ENCODE measurements at places on chromosomes 7 and 10.

DNA sequence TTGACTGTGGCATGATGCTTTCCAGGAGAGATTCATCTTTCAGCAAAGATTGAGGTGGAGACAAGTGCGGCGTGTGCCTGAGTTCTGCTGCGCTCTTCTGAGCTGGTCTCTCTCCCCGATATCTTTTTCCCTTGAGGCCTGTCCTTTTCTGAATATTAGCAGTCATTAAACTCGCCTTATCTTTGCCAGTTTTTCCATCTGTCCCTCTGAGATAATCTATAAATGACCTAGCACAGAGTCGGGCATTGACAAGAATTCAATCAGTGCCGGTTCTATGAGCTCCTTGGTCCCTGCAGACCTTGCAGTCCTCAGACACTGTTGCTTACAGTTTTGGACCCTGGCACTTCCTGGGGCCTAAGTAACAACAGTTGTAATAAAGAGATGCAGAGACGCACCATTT, 89.7 kb upstream of the IKZF1 start:
- DNase-seq = no peak

- no peak for DNase-seq
Observed at GRCh38 chr10:79239275-79239779, 107.9 kb upstream of the PPIF start.

GRCh38 chr10:10235003-10235402, 782.7 kb upstream of the CELF2 start:
- no peak for DNase-seq

DNA sequence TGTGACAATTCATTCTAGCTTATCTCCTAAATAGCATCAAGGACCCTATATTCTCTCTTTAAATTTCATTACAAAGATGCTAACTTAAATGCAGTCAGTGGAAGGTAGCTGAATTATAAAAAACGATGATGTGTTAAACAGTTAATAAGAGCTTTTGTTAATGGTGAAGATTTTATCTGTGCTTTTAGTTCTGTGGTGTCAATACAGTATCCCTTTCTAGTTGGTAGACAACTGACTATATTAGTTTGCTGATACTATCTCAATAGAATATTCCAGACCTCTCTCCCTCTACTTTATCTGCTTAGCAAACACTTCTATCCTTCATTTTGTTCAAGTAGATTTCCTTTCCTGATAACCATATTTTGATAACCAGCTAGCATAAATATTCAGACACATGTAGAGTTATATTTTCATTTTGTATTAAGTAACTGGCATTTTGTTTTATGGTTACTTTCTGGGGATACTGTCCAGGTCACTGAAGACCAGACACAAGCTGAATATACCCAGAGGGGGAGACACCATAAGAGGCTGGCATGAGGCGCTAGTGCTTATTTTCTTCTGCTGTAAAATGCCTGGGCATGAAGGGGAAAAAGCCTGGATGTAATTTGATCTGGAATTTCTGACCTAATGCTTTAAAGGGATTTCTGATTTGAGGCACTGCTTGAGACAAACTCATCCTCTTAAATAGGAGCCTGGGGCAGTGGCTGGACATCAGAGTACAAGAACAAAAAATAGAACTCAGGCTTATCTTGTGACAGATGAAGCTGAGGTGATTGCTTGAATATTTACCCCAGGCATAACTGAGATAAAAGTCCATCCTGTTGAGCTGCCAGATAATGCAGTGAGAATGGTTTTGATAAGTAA, 197.5 kb downstream of the MALRD1 start:
- DNase-seq = no peak

- peak; percentile 78 for DNase-seq
Observed at GRCh38 chr7:129501760-129502707, at the start of gene SMKR1. SMKR1 (plus strand) TSS chr7:129502531; CDS start chr7:129502825, 294 bp downstream.

GRCh38 chr10:77392851-77393250, 244.8 kb downstream of the KCNMA1 start:
- DNase-seq = no peak

DNA sequence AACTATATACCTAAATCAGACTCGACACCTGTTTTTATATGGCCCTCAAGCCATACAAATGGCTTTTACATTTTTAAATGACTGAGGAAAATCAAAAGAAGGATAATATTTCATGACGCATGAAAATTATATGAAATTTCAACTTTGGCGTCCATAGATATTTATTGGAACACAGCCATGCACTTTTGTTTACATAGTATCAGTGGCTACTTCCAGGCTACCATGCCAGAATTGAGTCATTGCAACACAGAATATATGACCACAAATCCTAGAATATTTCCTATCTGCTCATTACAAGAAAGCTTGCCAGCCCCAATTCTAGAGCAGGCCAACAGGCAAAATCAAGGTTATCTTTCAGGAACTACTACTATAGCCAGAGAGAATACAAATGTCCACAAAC, 29.3 kb downstream of the AFAP1L2 start:
- DNase-seq = no peak

DNA sequence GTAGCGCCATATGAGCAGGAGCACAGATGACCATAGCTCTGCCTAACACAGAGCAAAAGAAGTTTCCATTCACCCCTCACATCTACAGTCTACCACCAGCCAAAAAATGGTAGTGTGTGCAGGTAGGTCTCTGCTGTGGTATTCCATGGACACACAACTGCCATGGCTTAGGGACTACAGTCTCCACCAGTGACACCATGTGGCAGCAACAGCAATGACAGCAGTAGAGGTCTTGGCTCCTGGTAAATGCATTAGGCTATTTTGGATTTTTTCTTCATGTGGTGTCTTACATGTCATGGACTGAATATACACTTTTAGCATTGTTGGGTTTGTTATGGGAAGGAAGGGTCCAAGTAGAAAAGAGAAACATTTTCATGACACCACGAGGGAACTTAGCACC, 70.1 kb upstream of the CABCOCO1 start:
- no peak for DNase-seq

- no peak for DNase-seq
Observed at GRCh38 chr10:97278491-97278989, 13.9 kb downstream of the ARHGAP19 start.

DNA sequence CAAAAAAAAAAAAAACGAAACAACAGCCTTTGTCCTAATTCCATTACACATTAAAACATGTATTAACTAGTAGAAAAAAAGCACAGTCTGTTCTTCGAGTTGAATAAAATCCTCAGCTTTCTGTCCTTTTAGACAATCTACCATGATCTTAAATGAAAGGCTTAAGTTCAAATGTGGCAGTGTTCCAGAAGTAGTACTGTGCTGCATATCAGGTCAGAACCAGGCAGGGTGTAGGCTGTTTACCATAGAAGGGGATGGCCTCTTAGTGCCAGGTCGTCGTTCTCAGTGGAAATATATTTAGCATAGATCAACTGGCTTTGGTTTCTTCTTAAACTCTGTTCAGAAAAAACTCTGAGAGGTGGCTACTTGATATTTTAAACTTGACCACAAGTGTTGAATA, 612.0 kb downstream of the CNTNAP2 start:
- DNase-seq = no peak

- no peak for DNase-seq
Observed at GRCh38 chr7:46352004-46352954, 431.2 kb upstream of the IGFBP3 start.

DNA sequence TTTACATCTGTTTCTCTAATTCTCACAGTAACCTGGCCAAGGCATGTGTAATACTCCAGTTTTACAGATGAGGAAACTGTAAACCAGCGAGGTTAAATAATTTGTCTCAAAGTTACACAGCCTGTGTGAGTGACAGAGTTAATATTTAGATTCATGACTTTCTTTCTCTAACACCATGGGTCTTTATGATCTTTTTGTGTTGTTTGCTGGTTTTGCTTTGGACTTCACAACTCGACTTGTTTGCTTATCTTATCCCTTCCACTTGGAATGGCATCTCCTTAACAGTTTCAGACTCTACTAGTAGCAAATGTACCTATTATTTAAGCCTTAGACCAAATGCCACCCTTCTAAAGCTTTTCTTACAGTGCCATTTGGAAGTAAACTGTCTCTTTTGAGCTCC, 34.4 kb downstream of the MXI1 start:
- no peak for DNase-seq

DNA sequence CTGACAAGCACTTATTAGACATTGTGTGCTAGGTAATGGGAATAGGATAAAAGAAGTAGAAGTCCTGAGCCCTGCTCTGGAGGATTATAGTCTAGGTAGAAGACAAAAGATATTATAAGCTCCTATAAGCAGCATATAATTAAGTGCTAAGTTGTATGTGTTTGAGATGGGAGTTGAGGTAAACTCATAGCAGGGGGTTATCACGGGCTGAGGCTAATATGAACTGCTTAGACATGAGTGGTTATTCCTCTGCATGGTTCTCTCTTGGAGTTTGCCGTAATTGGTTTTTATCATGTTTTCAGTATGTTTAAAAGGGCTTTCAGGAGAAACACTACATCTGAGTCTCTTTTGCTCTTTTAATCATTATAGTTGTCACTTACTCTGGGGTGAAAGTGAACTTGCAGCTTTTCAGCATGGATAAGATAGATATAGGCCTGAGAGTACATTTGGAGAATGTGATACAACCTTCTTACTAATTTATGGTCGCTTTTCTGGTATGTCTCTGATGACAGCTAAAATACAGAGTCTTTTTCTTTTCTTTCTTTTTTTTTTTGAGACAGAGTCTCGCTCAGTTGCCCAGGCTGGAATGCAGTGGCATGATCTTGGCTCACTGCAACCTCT, 39.0 kb downstream of the SMNDC1 start:
- no peak for DNase-seq

GRCh38 chr10:120667276-120667675, 183.9 kb upstream of the WDR11 start:
- no peak for DNase-seq

GRCh38 chr7:70645279-70645678, 486.7 kb upstream of the GALNT17 start:
- no peak for DNase-seq

- DNase-seq = no peak
Observed at GRCh38 chr10:83076443-83076842, 1062.9 kb upstream of the GHITM start.

Measured in stimulated activated CD8-positive, alpha-beta memory T cell treated with anti-CD3 and anti-CD28 coated beads, Interleukin-7, amount 100 ng/mL, for 1 hour (primary cell).